ENCODE measurements at places on chromosomes 12 and 14.

- no peak for DNase-seq
Measured at GRCh38 chr12:41967668-41968500, 176.8 kb downstream of the GXYLT1 start.

DNA sequence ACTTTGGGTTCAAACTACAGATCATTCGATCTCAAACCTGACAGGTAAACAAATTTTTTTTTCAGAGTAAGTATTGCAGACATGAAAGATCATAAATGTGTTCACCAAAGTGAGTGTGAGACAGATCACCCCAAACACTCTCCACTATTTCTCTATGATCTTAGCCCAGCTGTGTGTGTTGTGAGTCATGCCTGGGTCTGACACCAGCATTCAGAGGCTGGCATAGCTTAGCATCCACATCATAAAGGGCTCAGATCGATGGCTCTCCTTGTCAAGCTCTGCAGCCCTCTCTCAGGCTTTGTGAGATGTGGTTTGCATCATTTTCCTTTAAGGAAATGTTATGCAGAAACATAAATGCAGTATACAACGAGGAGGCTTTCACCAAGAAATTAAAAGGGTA, 164.9 kb downstream of the ETV6 start:
- peak; percentile 68 for DNase-seq

DNA sequence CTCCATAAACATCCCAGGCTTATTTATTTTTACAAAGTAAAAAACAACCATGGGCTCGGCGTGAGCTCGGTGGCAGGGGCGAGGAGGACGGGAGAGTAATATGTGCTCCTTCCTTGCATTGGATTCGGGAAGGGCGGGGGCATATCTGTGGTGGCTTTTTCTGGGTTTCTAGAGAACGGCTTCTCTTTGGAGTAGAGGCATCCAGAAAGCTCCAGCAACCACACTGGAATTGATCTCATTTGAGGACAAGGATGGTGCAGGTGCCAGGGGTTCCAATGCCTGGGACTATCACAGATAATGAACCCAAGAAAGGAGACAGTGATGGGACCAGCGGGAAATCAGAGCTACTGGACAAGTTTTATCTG, 18.9 kb downstream of the ADGRD1 start:
- no peak for DNase-seq

- DNase-seq = no peak
Measured at GRCh38 chr12:82682326-82682725, 4.4 kb upstream of the TMTC2 start.

- no peak for DNase-seq
Measured at GRCh38 chr12:88409257-88409656, 171.0 kb downstream of the KITLG start.

- DNase-seq = no peak
Measured at GRCh38 chr12:59716043-59716442, 120.2 kb downstream of the SLC16A7 start.

- DNase-seq = no peak
Measured at GRCh38 chr14:23425169-23425568, 10.3 kb downstream of the MYH7 start.

DNA sequence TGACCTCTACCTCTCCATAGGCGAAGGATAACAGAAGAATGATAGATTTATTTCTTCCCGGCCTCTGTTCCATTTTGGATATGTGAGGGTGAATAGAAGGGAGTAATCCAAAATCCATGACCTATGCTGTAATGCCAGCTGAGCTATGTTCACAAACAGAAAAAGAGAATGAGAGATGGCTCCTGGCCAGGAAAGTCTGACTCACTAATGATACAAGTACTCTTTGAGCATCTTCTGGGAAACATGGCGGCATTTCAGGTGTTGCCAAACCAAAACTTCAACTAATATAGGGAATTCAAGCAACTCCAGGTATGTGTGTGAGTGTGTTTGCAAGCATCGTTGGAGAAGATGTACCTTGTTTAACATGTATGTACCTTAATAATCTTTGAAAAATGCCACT, 55.1 kb downstream of the MED13L start:
- peak; percentile 33 for DNase-seq

GRCh38 chr12:6724409-6724797, 557 bp downstream of the COPS7A start:
- no peak for DNase-seq

DNA sequence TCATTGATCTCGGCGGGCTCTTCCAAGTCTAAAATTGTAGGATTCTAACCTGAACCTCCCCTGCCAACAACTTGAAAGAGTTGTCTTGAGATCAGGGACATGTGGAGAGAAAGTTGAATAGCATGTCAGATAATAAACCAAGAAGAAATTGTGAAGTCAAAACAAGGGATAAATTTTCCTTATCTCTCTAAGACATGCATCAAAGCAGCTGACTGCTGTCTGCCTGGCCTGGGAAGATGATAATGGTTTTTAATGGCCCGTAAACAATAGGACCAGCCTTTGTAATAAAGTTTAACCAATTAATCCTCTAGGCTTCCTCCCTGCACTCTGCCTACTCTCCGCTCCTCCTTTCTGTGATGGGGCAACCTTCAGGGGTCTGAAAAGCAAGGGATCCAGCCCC, 67.9 kb downstream of the DPF3 start:
- DNase-seq = no peak

GRCh38 chr12:42873401-42873800, 283.9 kb upstream of the PRICKLE1 start:
- no peak for DNase-seq

- DNase-seq = no peak
Measured at GRCh38 chr12:77816196-77816595, 14.5 kb upstream of the NAV3 start.

GRCh38 chr12:57513266-57513665, 7.0 kb downstream of the DDIT3 start:
- no peak for DNase-seq

- no peak for DNase-seq
Measured at GRCh38 chr12:109542014-109542413, 31.3 kb downstream of the MMAB start.

DNA sequence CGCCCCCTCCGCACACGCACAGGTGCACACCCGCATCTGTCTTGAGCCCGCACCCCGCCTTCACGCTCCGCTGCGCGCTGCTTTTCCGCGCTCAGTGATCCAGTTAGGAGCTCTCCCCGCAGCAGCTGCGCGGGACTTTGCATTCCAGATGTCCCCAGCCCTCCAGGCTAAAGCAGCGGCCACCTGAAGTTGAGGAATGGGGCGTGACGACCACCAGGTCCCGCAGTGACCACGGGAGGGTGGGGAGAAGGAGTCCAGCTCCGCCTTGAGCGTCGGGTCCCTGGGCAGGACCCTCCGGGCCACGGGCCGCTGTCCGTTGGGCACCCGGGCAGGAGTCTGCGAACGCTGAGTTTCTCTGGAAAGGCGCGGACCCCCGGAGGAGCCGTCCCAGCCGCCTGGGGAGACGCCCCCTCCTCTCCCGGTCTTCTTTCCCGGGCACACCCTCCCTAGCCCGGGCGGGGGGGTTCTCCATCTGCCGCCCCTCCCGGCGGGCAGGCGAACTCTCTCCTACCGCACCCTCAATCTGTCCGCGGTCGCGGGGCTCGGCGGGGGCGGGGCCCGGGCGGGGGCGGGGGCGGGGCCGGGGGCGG, 334 bp upstream of the TMEM132C start:
- DNase-seq = no peak

GRCh38 chr12:115871714-115872113, 405.8 kb downstream of the MED13L start:
- no peak for DNase-seq

- no peak for DNase-seq
Measured at GRCh38 chr14:100557658-100558057, 29.6 kb downstream of the BEGAIN start.

DNA sequence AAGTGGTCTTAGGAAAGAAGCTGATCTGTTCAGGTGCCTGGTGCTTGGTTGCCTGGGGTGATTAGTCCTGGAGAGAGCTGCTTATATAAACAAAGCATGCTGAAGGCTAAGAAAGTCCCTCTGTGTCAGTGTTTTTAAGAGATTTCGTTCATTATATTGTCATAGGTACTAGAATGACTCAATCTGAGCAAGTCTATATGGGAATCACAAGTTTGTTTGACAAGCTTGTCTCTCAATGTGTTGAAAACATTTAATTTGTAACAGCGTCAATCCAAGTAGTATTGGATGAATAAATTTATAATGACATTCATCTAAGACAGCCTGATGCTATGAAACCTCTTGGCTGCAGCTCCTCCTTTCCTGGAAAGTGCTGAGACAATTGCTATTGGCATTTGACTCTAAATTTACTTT, 256.3 kb downstream of the TMTC2 start:
- no peak for DNase-seq

DNA sequence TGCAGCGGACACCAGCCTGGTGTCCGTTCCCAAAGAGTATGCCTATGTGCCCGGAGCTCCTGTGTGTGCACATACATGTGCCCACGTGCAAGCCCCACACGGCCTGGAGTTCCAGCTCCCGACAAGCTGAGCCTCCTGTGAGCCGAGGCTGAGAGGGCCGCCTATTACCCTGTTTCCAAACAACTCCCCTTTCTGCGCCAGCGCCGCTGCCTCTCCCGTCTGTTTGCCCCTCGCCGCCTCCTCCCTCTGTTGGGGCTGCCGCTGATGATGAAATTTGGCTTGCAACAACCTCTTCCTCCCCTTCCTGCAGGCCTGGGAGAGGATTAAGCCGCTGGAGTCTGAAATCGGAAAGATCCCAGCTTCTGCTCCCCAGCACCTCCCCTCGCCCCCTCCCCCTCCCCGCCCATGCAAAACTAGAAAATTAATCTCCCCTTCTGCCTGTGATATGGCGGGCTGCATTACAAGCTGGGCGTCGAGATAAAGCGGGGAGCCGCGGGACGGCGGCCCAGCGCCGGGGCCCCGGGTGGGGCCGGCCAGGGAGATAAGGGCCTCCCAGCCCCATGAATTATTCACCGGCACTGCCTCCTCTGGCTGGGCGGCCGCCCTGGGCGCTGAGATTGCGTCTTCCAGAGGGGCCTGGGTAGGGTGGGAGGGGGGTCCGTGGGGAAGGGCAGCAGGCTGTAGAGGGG, 6.8 kb upstream of the ASIC1 start:
- DNase-seq = no peak

- no peak for DNase-seq
Measured at GRCh38 chr12:94761559-94761958, 111.2 kb upstream of the TMCC3 start.

DNA sequence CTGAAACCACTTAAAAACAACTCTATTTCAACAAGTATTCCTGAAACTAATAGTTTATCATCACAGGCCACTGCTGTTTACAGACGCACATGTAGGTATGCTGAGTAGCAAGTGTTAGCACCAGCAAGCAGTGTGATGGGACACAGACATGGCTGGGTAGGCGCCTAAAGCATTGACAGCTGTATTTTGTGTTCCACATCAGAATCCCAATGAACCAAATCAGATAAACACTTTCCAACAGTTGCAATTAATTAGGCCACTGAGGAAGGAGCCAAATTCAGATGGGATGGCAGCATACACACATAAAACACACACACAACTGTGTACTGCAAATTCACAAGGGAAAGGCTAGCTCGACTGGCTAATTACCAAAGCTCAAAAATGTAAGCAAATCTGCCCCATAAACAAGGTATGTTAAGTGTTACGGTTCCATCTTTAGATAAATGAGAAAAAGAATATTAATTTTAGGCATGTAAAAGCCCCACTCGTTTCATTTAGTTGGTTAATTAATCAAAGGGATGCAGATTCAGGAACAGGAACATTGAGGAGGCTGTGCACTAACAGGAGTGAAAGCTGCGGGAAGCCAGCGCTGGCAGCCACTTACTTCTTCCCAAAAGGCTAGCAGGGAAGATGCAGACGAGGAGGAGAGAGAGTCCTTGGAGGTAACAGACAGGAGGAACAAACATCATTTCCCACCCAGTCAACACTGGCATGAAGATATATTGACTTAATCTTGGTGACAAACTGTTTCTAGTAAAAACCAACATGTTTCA, 33.4 kb downstream of the AMN start:
- no peak for DNase-seq

- no peak for DNase-seq
Measured at GRCh38 chr14:58738189-58738836, 100.6 kb downstream of the DACT1 start.

DNA sequence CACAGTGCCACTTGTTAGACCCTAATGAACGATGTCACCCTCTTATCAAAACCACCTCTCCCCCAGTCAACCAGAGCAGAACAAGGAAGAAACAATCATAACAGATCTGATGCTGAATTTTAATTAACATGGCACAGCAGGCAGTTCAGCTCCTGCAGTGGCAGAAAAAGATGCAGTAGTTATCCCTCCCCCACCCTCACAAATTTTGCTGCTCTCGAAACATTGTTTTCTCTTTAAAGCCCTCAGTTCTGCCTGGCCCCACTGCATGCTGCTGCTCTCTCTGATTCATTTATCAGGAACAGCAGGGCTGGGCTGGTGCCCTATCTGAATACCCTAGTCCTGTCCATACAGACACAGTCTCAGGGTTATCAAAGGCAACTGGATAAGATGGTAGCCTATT, 12.2 kb downstream of the CCDC175 start:
- DNase-seq = no peak

DNA sequence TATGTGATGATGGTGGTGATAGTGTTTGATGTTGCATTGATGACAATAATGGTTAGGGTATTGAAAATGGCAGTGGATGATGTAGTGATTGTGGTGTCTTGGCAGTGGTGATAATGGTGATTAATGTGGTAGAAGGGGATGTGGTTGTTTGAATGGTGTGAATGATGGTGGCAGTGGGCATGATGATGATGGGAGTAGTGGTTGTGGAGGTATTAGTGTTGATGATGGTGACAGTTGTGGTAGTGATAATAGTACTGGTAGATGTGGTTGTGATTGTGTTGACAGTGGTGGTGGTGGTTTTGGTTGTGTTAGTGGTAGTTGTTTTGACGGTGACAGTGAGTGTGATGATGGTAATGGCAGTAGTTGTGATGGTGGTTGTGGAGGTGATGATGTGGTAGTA, 1049.0 kb downstream of the VRK1 start:
- no peak for DNase-seq

- DNase-seq = peak; percentile 57
Measured at GRCh38 chr12:105705765-105706164, 375.3 kb downstream of the C12orf75 start.

DNA sequence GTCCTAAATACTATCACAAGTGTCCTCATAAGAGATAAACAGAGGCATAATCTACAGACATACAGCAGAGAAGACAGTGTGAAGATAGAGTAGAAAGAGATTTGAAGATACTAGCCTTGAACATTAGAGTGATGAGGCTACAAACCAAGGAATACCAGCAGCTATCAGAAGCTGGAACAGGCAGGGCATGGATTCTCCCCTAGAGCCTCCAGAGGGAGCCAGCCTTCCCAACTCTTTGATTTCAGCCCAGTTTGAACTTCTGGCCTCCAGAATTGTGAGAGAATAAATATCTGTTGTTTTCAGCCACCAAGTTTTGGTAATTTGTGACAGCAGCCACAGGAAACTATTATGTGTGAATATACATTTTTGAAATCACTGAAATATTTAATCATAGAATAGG, 47.2 kb downstream of the CCDC91 start:
- DNase-seq = no peak

DNA sequence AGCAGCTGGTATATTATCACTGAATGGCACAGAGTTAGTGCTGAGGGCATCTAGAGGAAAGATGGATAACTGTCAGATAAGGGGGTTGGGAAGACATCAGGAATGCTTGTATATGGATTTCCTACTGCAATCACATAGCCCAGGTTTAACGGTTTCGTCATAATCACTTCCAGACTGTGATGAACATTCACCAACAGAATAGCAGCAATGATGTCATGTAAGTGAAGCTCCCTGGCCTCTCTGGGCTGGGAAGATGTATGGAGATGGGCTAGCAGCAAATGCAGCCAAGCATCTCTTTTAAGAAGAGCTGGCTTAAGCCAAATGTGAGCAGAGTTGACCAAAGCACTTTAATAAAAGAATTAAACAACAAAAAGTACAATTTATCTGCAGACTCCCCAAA, 714.6 kb downstream of the GALC start:
- DNase-seq = no peak

- DNase-seq = no peak
Measured at GRCh38 chr12:81888961-81889360, 129.8 kb upstream of the PPFIA2 start.
